ENCODE measurements at places on chromosomes 6 and 20. TPM values are rescaled to one million over a fixed set of nuclear protein-coding genes. Genes with fewer than 3 reads are reported as not detected.

The MYCT1 gene
- total RNA-seq, result 1.9 TPM

The CGA gene
- total RNA-seq, result not detected

The SALL4 gene
- 0.13 TPM for total RNA-seq

The AFDN gene
- 232 TPM for total RNA-seq

The TP53TG5 gene
- 1.0 TPM for total RNA-seq

The RWDD2A gene
- total RNA-seq, result 4.6 TPM

Data from colonic mucosa (tissue), 4 donors.